ENCODE measurements at places on chromosomes 1 and 21. TPM values are rescaled to one million over a fixed set of nuclear protein-coding genes. Genes with fewer than 3 reads are reported as not detected.

- no peak for DNase-seq
These were observed 172.4 kb downstream of the C1orf21 start for GRCh38 chr1:184559117-184559713.

GRCh38 chr1:76313304-76313703, 238.8 kb downstream of the ST6GALNAC3 start:
- DNase-seq = no peak

DNA sequence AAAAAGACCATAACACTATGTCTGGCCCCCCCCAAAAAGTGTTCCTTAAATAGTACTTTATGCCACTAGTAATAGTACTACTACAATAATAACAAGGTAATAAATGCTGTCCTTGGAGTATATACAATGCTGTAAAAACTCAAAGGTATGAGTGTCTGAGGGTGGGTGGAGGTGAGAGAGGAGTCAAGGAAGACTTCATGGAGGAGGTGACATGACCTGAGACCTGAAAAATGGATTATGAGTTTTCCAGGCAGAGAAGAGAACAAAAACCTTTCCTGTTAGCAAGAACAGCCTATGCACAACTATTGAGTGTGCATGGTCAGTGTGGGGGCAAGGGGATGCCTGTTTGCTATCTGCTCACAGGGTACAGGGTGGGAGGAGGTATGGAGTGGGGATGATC, 290.2 kb upstream of the USP24 start:
- DNase-seq = no peak

GRCh38 chr1:221760911-221761310, 19.0 kb upstream of the DUSP10 start:
- DNase-seq = no peak

DNA sequence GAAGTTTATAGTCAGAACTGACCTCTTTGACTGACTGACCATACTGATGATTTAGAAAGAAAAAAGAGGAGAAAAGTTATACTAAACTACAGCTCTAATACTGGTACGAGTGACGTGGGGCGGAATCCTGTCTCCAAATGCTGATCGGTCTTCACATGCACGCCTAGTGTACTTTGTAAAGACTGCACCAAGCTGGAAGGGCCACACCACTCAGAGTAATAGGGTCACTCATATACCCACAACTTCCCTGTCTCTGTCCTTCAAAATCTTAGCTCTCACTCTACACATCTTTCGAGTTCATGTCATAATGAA, 19.4 kb upstream of the GUCA2A start:
- DNase-seq = no peak

Gene SUSD4
- total RNA-seq = 3.0 TPM

DNA sequence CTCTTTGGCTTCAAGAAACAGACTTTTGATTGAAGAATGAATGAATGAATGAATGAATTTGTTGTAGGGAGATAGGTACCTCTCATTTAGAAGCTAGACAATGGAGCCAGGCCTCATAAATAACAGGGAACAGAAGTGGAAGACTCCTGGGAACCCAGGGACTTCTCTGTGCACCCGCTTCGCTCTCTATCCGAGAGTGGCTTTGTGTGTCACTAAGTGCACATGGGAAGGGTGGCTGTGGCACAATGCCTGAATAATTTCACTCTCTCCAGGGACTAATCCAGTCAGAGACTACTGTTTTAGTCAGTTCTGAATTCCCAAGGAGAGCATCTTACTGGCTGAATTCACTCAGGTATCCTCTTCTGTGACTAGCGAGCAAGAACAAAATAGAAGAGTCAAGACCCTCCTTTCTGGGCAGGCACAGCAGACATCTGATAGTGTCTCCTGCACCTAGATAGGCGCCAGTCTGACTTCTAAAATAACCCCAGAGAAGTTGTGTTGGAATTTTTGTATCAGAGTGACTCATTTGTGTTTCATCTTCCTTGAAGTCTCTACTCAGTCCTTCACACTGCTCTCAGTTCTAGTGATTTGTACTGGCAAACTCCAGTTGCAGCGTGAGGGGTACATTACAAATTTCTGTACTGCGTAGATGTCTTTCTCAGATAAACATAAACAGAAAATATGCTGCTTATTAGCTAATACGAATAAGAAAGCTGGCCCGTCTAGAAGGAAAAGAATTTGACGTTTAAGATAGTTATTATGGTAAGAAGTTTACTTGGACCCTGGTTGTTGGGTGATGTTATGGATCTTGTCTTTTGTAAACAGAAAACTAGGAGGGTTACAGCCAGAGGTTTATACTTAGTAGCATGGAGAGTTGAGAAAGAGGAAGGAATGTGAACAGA, 34.0 kb downstream of the BACH1 start:
- DNase-seq = no peak

- no peak for DNase-seq
These were observed 100.3 kb downstream of the BEND5 start for GRCh38 chr1:48676376-48676775.

- no peak for DNase-seq
These were observed 50.4 kb upstream of the FMOD start for GRCh38 chr1:203401199-203401877.

Measured in foreskin keratinocyte (primary cell).